NCI-H748 treated with DMSO at 0.1 percent for 48 hours (cell line): ENCODE measurements at places on chromosomes 2 and 18.
A peak's percentile ranks its signal among the peaks of the same experiment; 100 is the strongest.

- no peak for DNase-seq
These were observed 85.8 kb upstream of the NDUFV2 start for GRCh38 chr18:9016633-9017166.

DNA sequence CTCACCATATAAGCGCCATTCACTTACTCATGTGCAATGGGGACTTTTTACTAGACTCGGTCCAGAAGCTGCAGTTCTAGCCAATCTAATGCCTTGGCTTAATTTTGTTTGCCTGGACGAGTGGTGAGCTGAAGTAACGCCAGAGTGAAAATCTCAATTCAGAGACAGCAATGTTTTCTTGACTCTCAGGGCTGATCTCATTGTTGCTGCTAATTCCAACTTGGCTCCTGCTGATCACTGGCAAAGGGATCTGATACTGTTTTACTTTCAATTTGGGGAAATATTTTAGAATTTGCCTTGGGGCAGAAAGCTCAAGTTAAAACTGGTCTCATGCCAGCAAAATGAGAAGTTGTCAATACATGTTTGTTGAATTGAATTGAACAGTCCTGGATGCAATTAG lies 906.6 kb upstream of the CDH2 start:
- DNase-seq, result no peak

DNA sequence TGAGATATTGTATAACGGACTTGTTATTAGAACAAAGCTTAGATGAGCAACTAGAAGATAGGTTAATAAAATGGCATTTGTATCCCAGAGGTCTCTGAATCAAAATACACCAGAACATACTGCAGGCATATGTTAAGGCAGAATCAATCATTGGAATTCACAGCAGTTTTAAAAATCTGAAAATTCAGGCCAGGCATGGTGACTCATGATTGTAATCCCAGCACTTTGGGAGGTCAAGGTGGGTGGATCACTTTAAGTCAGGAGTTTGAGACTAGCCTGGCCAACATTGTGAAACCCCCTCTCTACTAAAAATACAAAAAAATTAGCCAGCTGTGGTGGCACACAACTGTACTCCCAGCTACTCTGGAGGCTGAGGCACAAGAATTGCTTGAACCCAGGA lies 405.2 kb downstream of the ZEB2 start:
- DNase-seq, result no peak

DNA sequence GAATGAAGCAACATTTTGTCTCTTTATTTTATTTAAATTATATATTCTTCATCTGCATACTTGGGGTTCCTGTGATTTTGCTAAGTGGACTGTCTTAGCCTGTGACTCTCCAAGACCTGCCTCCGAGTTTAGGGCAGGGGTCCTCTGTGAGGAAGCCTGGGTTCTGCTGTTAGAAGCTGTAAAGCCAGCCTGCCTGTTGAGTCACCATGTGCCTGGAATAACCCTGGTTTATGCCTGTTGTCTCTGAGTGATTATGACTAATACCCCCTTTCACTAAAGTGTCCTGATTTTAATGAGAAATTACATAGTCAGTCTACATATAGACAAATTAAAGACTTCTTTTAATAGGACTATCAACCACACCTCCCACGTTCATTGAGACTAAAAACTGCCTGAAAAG lies 369.1 kb downstream of the ZNF521 start:
- DNase-seq, result no peak

DNA sequence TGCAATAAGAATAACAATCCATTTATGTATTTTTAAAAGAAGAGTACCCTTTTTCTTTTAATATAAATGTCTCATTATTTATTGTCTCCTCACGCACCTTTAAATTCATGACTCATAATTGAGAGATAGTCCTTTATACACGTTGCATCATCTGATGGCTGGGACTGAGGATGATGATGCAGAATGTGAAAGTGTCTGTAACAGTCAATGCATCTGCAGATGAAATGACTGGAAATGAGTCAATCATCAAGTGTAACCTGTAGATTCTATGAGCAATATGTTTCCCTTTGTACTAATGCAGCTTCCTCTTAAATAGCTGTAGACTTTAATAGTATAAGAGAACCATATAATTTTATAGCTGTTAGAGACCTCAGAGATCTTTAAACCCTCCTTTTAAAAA lies 26.1 kb upstream of the SYT4 start:
- no peak for DNase-seq

DNA sequence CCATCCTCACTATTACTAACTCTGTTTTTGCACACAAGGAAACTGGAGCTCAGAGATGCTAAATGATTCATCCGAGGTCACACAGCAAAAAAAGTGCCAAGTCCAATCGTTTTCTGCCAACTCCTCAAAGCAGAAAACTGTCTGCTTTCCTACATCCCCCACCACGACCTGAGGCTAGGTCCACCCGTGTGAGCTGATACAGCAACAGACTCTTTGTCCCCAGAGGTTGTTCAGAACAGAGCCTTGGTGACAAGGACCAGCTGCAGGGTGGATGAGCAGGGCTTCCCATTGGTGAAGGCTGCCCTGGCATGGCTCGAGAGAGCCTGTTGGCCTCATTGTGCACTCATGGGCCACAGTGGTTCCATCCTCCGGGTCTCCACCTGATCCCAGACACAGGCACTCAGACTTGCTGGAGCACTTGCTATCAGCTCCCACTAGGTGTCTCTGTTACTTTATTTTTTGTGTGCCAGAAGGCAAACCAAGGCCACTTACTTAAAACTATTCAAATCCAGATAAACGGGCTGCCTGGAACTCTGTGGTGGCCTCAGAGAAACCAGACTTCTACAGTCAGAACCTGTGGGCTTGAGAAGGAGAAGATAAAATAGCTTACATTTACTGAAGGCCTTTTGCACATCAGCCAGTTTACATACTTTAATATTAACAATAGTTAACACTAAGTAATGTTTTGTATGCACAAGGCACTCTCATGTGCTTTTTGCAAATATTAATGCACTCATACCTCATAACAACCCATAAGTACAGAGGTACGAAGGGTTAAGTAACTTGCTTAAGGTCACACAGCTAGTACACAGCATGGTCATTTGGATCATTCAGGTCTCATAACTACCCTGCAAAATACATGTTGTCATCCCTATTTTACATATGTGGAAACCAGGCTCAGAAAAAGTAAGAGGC lies 62.9 kb upstream of the CTIF start:
- peak; percentile 75 for DNase-seq

GRCh38 chr18:54263904-54264336 lies 5.4 kb upstream of the POLI start:
- DNase-seq, result no peak

DNA sequence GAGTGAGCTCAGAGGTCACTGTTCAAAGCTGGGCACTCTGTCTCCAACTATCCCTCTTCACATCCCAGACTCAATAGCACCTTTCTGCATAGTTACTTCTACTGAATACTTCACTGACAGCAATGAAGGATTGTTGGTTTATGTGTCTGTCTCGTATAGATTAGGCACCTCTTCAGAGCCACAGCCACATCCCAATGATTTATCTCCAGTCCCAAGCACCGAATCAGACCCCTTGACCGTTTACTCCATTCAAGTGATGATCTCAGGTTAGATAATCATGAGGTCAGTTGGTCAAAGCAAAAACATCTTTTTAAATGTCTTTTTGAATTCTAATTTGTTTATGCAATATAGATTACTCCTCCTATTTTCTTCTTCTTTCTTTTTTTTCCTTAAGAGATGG lies 14.7 kb downstream of the NEDD4L start:
- DNase-seq, result no peak

DNA sequence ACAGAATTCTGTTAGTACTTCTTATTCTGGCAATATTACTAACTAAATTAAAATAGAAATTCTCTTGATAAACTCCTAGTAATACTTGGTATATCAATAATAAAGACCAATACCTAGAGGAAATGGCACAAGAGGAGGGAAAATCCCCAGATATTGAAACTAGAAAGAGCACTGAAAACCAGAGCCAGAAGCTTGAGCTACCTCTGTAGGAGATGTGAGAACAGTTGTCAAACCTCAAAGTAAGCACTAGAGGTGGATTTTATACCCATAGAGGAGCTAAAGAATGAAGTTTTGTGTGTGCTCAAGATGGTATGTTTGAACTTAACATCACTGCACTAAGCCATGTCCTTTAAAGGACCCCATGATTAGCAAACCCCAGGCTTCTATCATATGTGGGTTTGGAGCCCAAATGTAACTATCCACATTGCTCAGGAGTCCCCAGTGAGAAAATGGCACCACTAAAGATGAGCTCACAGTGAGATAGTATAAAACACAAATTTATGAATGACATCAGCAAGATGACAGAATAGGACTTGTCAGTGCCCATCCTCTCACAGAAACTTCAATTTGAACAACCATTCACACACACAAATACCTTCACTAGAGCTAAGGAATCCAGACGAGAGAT lies 122.1 kb downstream of the PKP4 start:
- no peak for DNase-seq

GRCh38 chr2:30481323-30481800 lies 34.3 kb downstream of the LCLAT1 start:
- DNase-seq, result no peak

- DNase-seq, result peak; percentile 76
These were observed 96.4 kb downstream of the CERS6 start for GRCh38 chr2:168552450-168552856.

- no peak for DNase-seq
These were observed 11.8 kb downstream of the TPGS2 start for GRCh38 chr18:36817039-36817438.

- no peak for DNase-seq
These were observed 13.8 kb upstream of the LPIN1 start for GRCh38 chr2:11732587-11732986.

GRCh38 chr2:207141386-207141785 lies 24.4 kb downstream of the KLF7 start:
- no peak for DNase-seq

DNA sequence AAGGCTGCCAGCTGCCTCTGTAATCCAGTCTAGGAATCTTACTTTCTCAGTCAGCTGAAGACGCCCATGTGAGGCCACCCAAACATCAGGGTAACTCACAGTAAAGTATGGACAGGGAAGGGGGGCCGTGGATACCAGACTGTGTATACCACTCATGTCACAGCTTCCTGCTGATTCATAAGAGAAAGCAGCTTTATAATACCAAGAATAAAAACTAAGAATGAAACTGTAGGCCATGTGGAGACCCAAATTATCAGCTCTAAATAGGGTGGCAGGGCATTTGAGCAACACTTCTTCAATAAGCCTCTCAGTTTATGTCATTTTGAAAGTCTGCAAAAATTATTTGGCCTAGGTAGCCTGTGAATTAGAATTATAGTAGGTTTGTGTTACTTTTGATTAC lies 115.0 kb upstream of the CDCA7 start:
- DNase-seq, result no peak

GRCh38 chr2:120204417-120204816 lies 18.8 kb downstream of the TMEM185B start:
- no peak for DNase-seq

GRCh38 chr2:218325566-218326160 lies 31.0 kb upstream of the CATIP start:
- DNase-seq, result no peak

- no peak for DNase-seq
These were observed 5.8 kb upstream of the KCMF1 start for GRCh38 chr2:84965192-84965516.

GRCh38 chr2:98669675-98670074 lies 61.3 kb downstream of the MGAT4A start:
- DNase-seq, result no peak
